ENCODE measurements at places on chromosomes 16 and 17.

GRCh38 chr17:47615766-47616424, 33.8 kb upstream of the KPNB1 start:
- no peak for DNase-seq

DNA sequence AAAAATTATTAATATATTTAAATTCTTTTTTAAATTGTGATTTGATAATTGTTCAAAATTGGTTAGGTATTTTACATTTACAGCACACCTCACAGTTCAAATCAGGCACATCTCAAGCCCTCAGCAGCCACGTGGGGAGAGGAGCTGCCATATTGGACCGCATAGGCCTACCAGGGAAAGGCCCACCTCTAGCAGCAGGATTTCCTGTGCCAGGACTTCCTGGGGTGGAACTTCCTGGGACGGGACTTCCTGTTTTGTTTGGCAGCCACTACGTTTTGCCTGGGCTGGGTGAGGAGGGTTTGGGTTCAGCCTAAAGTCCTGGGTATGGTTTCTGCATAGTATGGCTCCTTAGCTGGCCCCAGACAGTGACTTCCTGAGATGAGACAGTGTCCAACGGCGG, 298.5 kb upstream of the FOXF1 start:
- no peak for DNase-seq

DNA sequence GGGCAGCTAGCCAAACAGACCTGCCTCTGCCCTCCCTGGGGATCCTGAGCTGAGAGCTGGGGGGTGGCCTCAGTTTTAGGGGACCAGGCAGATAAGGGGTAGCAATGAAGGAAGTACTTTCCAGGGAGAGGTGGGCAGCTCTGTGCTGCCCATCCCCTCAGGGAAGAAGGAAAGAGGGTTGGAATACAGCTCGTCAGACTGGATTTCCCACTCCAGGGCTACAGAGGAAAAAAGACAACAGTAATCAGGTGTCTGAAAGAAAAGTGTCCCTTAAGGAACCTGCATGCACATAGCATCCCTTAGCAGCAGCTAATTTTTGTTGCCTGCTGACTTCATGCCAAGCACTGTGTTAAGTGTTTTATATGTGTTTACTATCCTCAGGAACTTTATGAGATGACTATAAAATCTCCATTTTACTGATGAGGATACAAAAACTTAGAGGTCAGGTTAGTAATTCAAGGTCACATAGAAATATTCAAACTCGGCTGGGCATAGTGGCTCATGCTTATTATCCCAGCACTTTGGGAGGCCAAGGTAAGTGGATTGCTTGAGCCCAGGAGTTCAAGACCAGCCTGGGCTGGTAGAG, 3.2 kb upstream of the MRPL58 start:
- DNase-seq, result no peak

DNA sequence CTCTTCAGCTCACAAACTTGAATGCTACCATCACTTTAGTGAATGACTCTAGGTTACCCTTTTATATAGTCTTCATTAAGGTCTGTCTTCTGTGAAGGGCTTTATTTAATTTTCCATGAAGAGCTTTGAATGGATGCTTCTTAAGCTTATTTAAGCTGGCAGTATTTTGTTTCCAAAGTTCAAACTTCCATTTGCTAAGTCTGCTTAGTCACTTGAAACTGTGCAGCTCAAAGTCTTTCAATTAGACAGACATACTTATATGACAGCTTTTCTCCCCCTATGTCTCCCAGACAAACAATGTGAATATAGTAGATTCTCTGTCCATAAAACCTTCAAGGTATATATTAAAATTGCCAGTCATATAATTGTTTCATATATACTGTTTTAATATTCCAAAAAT, 23.5 kb downstream of the TXNDC11 start:
- no peak for DNase-seq

- no peak for DNase-seq
These were observed 5.5 kb downstream of the CYLD start for GRCh38 chr16:50747207-50747956.

DNA sequence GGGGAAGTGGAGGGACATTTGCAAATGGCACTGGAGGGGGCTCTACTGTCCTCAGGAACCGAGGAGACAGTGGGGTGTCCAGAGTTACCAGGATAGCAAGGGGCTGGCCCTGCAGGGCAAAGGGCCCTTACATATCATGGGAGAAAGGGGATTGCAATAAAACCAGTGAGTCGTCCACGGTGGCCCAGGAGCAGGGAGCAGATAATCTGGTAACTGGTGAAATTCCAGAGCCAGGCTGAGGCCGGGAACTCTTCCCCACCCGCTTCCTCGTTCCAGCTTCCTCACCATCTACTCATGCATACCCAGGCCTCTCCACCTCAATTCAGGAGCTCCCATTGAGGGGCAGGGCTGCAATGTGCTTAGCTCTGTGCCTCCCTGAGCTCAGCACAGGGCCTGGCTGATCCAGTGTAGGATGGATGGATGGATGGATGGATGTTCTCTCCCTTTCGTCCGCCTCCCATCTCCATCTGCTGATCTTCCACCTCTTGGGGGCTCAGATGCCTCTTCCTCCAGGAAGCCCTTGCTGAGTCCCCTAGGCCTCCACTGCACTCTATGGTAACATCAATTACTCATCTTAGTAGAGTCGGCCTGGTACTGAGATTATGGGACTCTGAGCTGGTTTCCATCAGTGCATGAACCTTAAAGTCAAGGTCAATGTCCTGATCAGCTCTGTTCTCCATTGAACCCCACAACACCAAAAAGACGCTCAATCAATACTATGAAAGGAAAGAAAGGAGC, 41.2 kb upstream of the NDRG4 start:
- no peak for DNase-seq

- DNase-seq, result no peak
These were observed 9.4 kb upstream of the FAM20A start for GRCh38 chr17:68610554-68610953.

DNA sequence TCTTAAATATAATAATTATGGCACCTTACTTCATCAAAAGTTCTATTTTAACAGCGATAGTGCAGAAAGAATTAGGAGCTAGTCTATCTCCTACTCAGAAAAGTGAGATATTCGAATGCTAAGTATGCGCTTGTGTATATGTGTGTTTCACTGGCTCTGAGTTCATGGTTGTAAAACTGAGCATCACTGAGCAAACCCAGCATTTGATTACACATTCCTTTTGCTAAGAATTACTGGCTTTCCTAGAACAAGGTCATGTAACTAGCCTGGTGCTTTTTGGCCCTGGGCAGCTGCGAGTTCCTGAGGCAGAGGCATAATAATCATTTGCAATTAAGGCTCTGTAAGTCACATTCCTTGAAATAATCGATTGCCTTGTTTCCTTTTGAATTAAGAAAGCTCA, 157.2 kb downstream of the SNX29 start:
- no peak for DNase-seq

DNA sequence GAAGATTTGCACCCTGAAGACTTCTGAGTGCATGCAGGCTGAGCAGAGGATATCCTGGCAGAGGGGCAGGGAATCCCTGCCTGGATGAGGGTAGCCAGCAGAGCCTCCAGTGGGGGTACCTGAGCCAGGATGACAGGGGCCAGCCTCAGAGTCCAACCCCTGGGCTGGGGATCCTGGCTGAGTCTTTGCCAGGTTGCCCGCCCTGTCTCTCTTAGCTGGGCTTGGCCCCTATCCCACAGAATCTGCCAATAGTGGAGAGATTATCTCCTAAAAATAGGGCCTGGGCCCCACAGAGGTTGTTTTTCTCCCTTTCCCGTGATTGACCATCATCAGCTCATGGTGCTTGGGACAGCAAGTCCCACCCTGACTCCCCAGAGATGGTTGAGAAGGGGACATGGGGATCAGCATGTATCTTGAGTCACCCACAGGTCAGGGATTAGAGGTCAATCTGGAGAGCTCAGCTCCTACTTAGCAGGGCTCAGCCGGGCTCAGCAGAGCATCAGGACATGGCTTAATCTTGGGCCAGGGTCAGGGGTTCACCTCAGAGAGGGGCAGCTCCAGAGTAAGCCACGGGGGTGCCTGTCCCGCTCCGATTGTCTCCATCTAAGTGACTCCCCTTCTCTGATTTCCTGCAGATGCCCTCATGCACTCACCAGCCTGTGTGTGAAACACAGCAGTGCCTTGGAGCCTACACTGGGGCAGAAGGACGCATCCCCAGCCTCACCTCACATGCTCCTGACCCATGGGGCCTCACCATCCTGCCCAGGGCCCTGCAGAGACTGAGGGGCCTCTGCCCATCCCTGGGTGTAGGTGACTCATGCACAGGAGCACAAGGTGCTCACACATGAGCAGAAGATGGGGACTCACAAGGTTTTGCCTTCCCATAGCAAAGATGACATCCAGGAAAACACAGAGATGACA, 11.5 kb downstream of the CDH16 start:
- DNase-seq, result no peak

- DNase-seq, result no peak
These were observed 2.7 kb downstream of the RUSF1 start for GRCh38 chr16:31505483-31505882.

DNA sequence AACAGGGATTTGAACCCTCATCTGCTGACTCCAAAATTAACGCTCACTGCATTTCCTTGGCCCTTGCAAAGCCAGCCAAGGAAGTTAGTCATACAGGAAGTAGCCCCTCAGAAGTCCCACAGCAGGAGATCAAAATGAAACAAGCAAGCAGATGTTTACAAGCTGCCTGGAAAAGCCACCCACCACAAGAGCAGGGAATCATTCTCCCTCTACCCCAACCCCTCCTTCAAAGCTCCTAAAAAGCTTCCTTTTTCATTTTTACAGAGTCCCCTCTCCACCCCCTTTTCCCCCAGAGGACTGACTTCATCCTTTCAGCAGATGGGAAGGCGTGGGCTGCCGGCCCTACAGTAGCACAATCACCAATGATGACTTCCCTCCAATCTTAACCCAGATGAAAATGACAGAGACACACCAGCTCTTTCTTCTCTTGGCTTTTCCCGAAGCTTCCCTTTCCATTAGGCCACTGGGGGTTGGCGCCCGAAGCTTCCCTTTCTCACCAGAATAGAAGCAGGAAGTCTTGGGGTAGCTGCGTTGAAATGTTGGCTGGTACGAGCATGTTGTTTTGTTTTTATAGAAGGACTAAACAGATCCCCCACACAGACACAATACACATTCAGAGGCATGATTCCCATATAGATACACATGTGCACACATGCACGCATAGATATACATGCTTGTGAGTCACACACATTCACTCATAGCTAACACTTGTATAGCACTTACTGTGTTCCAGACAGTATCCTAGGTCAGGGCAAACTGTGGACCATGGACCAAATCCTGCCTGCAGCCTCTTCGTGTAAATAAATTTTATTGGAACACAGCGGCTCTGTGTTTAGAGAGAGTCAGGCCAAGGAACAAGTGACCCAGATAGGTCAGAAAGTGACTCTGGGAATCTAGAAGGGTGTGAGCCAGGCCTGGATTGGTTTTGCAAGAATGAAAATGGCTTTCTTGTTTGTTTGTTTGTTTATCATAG, 17.4 kb downstream of the ITPRIPL2 start:
- DNase-seq, result no peak

- DNase-seq, result no peak
These were observed 98.8 kb downstream of the SYCE1L start for GRCh38 chr16:77297996-77298395.

GRCh38 chr16:58031016-58031800, 5.7 kb downstream of the MMP15 start:
- no peak for DNase-seq

GRCh38 chr17:65145743-65146142, 8.6 kb downstream of the RGS9 start:
- no peak for DNase-seq

DNA sequence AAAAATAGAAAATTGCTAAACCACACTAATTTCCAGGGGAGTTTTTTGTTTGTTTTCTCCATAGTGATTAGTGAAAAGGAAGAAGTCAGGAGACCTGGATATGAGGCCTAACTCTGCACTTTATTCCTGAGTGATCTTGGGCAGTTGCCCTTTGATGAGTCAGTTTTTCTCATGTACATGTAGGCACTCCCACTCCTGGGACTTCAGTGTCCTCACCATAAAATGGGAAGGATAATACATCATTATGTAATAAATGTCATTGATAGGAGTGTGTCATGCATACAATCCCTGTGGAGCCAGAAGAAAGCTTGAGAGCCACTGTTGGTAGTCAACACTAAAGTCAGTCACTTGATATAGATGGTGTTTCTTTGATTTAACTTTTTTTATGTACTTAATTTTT, 32.5 kb downstream of the WIPF2 start:
- DNase-seq, result no peak

GRCh38 chr16:78763821-78764440, 664.5 kb downstream of the WWOX start:
- no peak for DNase-seq

GRCh38 chr17:30113213-30113612, 3.4 kb upstream of the NSRP1 start:
- DNase-seq, result no peak
